DND-41 (cell line): ENCODE measurements at places on chromosomes 1 and 21.

- no peak for DNase-seq
Observed at GRCh38 chr1:113744114-113744513, 15.2 kb downstream of the PHTF1 start.

GRCh38 chr21:31914472-31914871, 41.7 kb downstream of the HUNK start:
- DNase-seq: no peak

- DNase-seq: peak; percentile 81
Observed at GRCh38 chr1:167629681-167630567, at the start of gene RCSD1. TSS of gene RCSD1 (plus strand) at chr1:167630232. CDS start at chr1:167630424, 192 bp downstream.

DNA sequence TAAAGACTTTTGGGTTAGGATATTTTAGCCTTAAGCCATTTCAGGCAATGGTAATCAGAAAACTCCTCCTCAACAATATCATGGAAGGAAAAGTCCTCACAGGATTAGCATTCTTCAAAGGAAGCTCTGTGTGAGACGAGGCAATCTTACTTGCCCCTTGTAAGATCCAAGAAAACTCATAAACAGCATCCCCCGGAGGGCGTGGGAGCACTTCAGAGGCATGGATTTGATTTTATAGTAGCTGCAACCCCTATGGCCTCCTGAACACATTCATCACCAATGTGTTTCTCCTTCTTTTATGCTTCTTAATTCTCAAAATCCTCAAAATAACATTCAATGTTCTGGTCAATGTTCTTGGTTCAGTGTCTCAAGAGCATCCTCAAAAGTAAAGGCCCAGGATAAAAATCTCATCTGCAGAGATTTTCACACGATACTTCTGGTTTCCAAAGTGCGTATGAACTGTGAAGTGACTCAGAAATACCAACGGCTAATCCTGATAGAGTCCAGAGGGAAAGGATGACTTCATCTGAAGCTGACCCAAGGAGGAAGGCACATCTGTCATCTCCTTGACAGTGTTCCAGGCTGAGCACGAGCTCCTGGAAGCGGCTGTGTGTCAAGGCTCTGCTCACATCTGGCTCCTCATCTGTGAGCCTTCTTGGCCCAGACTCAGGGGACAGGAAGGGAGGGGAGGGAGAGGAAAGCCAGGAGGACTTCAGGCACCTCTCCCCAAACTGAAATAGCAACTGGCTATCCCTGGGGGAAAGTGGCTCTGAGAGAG, 49.3 kb upstream of the PSEN2 start:
- DNase-seq: no peak

DNA sequence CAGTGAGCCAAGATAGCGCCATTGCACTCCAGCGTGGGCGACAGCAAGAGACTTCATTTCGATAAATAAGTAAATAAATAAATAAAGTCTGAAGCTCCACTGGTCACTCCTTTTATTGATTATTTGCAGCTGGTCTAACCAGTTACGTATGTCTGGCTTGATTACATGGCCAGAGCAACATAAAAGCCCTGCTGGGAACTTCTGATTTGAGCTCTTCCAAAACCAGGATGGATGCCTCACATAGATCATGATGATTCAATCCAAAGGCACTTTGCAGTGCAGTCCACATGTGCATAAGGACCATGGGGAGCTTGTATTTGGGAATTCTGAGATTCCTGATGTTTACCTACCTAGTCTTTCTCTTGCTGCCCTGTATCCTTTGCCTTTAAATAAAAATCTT, 24.0 kb downstream of the NSUN4 start:
- DNase-seq: no peak

DNA sequence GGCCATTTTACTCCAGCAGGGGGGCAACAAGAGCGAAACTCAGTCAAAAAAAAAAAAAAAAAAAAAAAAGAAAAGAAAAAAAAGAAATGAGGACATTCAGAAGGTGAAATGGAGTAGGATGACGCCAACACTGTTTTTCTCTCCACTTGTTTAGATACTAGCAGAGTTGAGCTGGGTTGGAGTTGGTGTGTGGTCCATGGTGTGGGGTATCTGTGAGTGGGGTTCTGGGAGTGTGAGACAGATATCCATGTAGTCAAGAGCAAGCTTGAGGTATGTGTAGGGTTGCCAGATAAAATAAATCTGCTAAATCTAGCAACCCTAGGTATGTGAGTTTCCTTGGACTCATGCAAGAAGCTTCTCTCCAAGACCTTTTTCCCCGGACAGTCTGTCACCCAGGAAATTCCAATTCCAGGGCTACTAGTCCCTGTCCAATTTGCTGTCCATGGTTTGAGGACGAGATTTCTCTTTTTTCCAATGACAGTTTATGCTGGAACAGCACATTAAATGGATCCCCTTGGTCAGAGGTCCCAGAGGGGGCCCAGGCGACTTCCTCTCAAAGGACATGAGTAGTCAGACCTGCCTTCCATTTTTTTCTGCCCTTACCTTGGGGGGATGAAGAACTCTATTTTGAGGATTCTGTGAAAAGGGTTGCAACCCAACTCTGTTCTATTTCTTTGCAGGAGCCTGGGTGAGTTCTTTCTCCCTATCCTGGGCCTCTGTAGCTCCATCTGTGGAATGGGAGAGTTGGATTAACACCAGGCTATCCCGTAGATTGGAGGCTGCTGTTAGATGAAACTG, 2.1 kb upstream of the FOXD2 start:
- DNase-seq: no peak

- no peak for DNase-seq
Observed at GRCh38 chr1:89298461-89298860, 25.8 kb upstream of the GBP5 start.

DNA sequence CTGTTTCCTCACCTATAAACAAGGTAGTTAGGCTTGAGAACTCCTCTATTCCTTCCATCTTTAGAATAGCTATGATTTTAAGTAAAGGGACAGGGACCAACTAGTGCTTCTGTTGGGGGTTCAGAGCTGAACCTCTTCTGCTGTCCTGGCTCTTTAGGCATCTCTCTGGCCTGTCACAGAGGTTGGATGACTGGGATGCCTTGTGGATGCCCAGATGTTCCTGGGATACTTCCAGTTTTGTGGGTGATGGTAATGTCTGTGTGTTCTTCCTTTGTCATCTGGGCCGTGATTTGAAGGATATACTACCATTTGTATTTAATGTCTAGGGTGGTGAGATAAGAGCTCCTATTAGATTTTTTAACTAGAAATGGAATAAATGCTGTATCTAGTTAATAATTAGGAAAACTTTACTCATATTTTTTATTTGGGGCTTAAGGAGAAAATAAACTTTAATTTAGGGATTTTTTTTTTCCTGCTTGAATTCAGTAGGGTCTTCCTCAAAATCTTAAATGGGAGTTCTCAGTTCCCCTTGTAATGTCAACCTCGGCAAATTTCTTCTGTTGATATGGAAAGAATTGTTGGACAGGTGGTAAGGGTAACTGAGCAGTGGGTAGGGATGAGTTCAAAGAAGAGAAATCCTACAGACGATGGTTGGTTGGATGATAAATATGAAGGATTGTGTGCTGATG, 47.2 kb downstream of the LAMC1 start:
- DNase-seq: no peak

GRCh38 chr1:215637041-215637573, 70.0 kb downstream of the KCTD3 start:
- DNase-seq: no peak

DNA sequence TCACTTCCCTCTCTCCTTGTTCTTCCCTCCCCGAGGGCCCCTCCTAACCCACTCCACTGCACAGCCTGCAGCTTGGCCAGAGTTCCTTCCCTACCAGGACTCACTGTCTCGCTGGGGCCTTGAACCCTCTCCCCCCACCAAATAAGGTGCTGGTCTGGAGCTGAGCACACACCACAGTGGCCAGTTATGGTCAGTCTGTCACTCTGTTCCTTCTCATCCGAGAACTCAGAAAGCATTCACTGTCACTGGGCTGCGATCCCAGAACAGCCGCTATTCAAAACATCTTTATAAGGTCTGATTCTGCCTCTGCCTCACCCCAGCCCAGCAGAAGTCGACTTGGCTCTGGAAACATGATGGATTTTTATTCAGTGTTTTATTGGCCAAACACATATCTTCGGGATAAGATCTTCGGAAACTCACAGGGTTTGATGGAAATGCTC, 19.8 kb upstream of the LBR start:
- peak; percentile 1 for DNase-seq

DNA sequence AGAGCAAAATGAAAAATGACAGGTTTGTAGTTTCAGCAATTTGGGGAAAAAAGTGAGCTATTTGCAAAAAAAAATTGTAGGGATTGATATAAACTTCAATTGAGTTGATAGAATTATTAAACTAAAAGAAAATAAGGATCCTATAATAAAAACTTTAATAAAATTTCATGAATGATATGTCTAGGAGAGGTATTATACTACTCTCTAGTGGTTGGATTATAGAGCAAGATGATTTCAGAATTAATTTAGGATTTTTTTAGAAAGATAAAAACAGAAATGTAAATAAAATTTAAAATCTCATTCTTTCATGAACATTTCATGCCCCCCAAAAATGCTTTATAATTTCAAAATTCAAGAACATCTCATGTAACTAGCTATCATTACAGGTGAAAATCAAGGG, 430.4 kb downstream of the DSCAM start:
- no peak for DNase-seq

DNA sequence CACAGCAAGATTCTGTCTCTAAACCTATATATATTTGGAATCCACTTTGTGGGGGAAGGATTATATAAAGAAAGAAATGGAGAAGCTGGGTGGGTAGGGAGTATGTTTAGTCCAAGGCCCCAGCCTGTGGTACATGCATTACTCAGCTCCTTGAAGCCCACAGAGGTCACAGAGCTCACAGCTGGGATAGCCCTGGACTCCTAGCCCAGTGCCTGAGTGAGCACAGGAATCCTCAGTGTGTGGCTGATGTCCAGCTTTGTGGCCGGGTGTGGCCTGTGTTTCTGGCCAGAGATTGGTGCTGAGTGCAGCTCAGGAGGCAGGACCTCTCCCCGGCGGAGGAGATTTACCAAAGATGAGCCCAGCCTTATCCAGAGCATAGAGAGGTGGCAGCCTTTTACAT, 7.6 kb downstream of the CAPN9 start:
- no peak for DNase-seq

- DNase-seq: no peak
Observed at GRCh38 chr1:114290776-114291175, 137.1 kb upstream of the SYT6 start.

- peak; percentile 50 for DNase-seq
Observed at GRCh38 chr1:51549016-51549619, 30.1 kb upstream of the EPS15 start.

DNA sequence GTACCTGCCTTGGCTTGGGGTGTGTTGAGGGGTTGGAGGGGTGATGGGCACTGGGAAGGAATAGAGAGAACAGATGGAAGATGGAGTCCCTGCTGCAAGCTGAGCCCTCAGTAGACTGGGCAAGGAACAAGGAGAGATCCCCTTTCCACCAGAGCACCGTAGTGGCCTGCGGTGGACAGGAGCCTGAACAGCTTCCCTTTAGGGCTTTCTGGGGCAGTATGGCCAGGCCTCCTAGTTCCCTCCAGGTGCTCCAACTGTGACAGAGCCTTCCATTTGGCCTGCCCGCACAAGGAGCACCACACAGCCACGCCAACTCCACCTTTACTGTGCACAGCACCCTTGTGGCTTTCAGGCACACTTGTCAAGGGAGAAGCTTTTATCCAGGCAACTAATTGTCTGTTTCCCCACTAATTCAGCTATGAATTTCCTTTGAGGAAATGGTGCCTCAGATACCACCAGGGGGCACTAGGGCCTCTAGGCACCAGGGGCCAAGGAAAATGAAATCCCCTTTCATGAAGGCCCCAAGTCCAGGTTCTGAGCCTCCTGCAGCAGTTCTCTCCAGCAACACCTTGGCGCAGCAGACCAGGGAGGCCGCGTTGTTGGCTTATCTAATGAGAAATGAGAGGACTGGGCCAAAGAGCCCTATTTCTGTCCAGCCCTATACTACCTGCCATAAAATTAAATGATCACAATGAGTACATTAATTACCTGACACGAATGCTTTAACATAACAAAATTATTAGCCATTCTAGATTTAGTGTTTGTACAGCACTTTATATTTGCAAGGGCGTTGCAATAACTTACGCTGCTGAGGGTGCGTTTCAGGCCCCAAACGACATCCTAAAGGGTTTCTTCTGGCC, 23.1 kb upstream of the ERI3 start:
- DNase-seq: peak; percentile 50

GRCh38 chr1:37764414-37764825, 500 bp downstream of the EPHA10 start:
- DNase-seq: peak; percentile 58

- DNase-seq: peak; percentile 74
Observed at GRCh38 chr1:180926164-180926981, 13.7 kb downstream of the KIAA1614 start.

GRCh38 chr1:71656902-71657301, 576.1 kb upstream of the ZRANB2 start:
- no peak for DNase-seq

GRCh38 chr1:119108988-119109387, 31.5 kb downstream of the WARS2 start:
- DNase-seq: no peak

DNA sequence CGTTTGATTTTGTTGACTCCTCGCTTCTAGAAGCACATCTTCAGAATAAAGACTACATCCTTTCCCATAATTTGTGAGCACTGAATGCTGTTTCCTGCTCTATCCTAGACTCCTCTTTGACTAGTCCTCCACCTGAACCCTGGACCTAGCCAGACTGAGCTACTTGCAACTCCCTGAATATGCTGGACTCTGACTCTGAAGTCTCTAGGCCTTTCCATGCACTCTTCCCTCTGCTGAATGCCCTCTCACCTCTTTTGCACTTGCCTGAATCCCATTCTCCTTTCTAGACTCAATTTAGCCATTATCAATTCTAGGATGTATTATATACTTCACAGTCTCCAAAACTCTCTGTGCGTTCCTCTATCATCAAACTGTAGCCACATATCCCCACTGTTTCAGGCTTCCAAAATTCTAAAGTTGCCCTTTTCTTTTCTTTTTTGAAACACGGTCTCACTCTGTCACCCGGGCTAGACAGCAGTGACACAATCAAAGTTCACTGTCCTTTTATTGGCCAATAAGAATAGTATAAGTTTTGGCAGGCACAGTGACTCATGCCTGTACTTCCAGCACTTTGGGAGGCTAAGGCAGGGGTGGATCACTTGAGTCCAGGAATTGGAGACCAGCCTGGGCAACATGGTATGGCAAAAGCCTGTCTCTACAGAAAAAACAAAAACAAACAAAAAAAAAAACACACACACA, 127.0 kb downstream of the LTN1 start:
- DNase-seq: no peak
